Activated CD8-positive, alpha-beta T cell treated with anti-CD3 and anti-CD28 coated beads for 36 hours (primary cell): ENCODE measurements at places on chromosomes 1 and 21. TPM values are rescaled to one million over a fixed set of nuclear protein-coding genes. Genes with fewer than 3 reads are reported as not detected.

Gene VHLL
- not detected for total RNA-seq

GRCh38 chr1:115463347-115463746 is 125.3 kb upstream of the NGF start:
- DNase-seq, result no peak

GRCh38 chr1:10108134-10108663 is 75.4 kb downstream of the UBE4B start:
- no peak for DNase-seq

DNA sequence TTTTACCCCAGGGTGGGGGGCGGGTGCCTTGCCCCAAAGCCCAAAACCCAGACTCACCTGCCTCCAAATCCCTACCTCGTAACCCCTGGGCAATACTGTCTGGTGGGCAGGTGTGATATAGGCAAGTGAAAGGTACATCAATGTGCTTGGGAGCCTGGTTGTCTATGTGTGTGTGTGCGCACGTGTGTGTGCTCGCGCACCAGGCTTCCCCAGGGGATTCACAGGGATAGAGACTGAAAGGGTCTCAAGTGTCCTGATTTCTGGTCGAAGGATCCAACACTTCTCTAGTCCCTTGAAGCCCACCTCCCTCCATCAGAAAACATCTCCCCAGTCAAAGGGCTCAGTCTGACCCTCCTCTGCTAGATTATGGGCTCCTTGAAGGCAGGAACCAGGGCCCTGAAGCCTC is 28.9 kb upstream of the EPB41 start:
- peak; percentile 22 for DNase-seq
